ENCODE measurements at places on chromosomes 7 and 10.

DNA sequence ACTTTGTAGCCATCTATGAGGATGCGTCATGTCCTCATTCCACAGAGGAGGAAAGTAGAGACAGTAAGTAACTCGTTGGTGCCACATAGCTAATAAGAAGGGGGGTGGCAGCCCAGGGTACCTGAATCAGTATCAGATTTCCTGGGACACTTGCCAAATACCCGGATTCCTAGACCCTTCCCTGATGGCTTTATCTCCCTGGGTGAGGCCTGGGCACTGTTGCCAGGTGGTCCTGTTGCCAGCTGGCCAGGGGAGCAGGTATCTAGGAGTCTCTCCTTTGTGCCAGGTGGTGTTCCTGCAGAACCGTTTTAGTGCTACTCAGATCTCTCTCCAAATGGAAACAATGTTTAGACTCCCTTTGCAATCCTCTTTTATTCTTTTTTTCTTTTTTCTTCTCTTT is 12.7 kb downstream of the SLC29A3 start:
- DNase-seq, result no peak

DNA sequence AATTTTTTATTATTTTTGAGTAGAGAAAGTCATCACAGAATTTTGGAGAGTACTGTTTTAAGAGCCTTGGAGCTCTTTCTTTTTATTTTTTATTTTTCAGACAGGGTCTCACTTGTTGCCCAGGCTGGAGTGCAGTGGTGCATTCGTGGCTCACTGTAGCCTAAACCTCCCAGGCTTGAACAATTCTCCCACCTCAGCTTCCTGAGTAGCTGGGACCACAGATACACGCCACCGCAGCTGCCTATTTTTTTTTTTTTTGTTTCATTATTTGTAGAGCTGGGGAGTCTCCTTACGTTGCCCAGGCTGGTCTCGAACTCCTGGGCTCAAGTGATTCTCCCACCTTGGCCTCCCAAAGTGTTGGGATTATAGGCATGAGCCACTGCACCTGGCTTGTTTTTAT is 10.6 kb downstream of the CPA4 start:
- no peak for DNase-seq

DNA sequence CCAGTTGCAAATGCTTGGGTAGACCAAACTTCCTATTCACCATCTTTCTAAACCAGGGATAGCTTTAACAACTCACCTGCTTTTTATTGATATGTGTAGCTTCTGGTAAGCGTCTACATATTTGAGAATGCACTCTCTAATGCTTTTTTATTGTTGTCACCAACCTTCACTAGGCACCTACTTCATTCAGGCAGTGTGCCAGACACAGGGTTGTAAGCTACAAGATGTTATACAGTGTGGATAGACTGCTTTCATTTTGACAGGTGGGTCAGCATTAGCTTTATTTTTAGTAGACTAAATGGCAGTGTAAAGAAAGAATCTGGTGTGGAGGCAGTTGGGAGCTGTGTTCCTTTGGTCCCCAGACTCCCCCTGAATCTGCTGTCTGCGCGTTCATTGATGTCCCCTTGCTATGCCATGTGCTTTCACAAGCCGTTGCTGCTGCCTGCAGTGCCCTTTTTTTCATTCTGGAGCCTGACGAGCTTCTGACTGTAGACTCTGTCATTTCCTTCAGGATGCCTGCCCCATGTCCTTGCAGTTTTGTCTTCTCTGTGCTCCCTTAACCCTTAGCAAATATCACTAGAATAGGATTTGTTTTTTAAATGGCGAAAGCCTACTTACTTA is 32.1 kb downstream of the NRF1 start:
- no peak for DNase-seq

DNA sequence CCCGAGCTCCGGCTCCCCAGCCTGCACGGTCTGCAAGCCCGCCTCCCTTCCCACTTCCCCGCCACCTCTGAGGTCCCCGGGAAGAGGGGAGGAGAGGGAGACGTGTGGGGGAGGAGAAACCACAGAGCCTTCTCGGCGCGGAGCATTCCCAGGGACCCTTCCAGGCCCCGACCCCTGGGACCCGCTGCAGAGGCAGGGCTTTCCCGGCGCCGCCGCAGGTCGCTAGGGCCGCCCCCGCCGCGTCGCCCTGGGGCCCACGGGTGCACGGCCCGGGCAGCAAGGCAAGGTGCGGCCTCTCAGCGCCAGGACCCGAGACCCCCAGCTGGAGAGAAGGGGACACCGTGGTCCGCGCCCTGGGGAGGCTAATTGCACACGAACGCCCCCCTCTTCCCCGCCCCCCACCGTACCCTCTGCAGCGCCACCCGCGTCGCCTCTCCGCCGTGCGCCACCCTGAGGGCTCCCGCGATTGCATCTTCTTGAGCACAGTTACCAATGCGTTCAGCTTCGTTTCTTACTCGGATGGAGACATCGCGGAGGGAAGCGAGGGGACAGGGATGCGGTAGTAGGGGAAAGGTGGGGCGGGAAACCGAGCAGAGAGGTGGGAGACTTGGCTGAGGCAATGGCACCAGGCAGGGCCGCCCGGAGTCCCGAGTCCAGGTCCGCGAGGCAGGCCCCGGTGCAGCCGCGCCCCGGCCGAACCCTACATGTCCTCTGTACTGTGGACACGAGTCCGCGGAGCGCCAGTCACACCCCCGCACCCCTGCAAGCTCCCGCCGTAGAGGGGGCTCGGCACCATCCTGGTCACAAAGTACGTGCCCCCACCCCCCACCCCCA is 28.9 kb downstream of the SKIDA1 start:
- DNase-seq, result peak; percentile 59

GRCh38 chr7:20317413-20317812 is 13.3 kb upstream of the ITGB8 start:
- no peak for DNase-seq

- no peak for DNase-seq
Observed at GRCh38 chr7:2037301-2037807, 195.4 kb downstream of the MAD1L1 start.

- DNase-seq, result peak; percentile 19
Observed at GRCh38 chr7:22549667-22550513, 49.9 kb upstream of the STEAP1B start.

DNA sequence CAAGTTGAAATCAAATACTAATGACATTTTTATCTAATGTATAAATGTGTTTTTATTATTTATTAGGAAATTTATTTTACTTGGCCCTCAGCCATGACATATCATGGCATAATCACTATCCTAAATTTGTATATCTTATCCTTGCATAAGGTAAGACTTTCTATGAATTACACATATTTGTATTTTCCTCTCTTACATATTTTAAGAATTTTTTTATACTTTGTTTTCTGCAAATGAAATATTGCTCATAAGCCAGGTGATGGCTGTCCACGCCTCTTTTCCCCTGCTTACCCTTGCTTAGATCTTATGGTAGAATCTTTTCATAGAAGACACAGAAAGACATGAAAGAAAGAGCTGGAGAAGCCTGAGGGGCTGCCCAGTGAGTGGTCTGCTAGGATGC is 48.2 kb downstream of the IKZF1 start:
- no peak for DNase-seq

DNA sequence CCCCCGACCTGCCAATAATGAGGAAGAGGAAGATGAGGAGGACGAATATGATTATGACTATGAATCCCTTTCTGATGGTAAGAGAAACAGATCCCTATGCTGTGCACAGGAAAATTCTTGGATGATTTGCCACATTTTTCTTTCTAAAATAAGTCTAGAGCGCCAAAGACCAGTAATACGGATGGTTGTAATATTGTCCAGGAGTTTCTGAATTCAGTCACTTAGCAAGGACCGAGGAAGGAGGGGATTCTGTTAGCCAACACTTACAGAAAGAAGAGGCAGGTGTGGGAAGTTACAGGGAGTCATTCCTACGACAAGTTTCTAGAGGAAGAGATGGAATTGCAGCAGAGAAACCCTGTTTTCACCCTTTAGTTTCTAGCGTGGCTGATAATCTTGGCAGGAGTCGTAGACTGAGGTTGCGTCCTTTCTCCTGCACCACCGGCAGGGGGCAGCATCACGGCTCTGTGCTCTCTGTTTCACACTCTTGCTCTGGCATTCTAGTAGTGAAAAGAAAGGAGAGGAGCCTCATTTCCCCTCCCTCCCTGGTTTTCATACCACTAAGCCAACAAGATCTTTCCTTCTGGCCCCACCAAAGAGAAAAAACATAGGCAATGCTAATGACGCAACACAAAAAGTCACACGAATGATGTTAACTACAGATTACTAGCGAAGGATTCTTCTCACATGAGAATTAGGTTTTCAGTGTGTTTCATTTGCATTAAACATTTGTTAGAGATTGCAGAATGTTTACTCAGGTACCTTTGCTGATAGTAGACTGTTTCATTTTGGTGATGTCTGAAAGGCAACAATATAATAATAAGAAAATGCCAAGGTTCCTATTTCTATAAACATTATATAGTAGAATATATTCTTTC is 82.7 kb downstream of the NOC3L start:
- DNase-seq, result peak; percentile 51

DNA sequence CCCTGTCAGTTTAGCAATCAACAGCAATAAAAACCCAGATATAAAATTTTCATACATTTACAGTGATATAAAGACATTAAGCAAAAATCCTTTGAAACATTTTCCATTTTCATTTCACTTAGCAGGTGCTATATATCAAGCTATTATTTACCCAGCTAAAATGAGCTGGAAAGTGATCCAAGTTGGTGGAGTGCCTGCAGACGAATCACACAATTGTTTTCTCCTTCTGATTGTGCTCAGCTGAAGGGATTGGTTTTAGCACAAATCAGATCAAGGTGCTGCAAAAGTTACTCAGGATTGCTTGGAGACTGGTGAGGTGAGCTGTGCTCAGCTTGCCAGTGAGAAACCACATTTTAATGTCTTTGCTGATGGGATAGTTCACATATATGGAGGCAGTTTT is 138.1 kb downstream of the LRMDA start:
- no peak for DNase-seq

GRCh38 chr7:98991141-98991540 is 112.8 kb downstream of the TRRAP start:
- DNase-seq, result no peak

DNA sequence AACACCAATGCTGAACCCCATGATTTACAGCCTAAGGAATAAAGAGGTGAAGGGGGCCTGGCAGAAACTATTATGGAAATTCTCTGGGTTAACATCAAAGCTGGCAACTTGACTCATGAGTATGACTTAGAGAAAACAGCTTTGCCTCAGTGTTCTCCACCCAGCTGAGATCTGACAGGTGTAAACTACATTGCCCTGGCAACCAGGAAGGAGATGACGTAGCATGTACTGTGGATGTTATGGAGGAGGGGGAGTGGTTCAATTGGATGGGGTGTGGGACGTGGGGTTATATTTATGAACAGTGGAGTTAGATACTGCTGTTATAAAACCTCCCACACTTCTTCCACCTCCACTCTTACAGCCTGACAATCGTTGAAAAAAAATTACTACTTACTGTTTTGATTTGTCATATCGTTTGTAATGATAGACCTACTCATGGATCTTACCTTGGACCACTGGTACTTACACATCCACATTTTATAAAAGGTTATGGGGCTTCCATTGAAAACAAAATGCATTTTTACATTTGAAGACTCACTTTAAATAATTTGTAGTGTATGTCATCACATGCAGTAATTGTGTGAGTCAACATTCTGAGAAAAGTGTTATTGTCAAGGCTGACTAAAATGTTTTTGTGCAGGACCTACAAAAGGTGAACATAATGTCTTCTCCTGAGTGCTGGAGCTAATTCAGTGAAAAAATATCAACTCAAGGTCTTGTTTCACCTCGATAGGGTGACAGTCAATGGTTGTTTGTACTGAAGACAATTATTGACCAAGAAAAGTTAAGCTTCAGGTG is 6.4 kb downstream of the OR2F1 start:
- DNase-seq, result no peak

GRCh38 chr7:37971491-37971890 is 51.1 kb downstream of the EPDR1 start:
- no peak for DNase-seq

DNA sequence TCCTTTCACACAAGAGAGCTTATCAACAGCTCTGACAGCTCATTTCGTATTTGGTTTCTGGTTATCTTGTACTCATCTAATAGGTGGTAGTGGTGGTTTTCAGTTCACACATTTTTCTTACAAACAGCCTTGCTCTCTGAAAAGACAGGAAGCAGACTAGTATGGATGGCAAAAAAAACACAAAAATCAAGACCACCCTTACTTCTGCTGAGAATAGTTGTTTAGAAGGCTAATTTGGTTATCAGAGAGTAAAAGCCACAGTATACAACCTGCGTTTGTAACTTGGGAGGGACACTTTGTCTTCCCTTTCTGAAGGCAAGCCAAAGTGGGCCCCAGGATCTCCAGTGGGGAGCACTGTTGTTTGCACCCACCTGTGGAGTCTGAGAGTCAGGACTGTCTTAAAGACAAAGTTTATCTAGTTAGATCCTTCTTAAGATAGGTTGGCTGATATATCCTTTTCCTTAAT is 68.0 kb downstream of the PIP4K2A start:
- DNase-seq, result no peak

GRCh38 chr10:83577421-83577820 is 561.9 kb upstream of the GHITM start:
- DNase-seq, result no peak

- DNase-seq, result peak; percentile 55
Observed at GRCh38 chr10:122911889-122912484, 1.6 kb downstream of the FAM24A start.

DNA sequence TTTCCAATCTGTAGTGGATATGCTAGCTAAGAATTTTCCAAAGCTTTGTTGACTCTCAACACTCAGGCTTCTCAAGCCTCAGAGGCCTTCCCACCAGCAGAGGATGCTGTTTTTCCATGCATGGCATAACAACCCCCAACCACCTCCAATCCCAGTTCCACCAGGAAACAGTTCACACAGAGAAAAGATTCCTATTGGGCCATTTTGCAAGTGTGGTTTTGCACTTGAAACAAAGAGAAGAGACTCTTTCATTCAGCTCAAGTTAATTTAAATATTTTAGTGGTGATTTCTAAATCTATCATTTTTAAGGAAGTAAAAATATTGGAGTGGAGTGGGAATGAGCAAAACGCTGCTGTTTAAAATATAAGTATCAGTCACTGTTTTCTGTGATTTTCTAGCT is 105.6 kb upstream of the COL1A2 start:
- DNase-seq, result no peak

DNA sequence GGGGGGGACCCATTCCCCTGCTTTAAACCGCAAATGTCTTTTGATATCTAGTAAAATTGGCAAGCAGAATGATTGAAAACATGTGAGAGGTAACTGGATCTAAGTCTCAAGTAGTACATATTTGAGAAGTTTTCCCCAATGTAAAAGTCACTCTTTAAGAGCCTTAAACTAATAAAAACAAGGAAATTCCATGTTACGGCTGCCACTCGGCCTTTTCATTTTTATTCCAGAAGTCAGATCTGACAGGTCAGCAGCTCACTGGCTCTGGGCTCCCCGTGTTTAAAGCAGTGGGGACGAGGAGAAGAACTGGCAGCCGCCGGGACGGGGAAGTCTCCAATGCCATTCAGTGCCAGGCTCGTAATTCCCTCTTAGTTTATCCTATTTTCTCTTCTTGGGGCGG is 80.7 kb downstream of the CUX1 start:
- DNase-seq, result no peak

All from activated CD4-positive, alpha-beta T cell treated with anti-CD3 and anti-CD28 coated beads, Interleukin-2, amount 50 U/mL, for 1 hour (primary cell).